ENCODE measurements at places on chromosomes 2 and 18.

DNA sequence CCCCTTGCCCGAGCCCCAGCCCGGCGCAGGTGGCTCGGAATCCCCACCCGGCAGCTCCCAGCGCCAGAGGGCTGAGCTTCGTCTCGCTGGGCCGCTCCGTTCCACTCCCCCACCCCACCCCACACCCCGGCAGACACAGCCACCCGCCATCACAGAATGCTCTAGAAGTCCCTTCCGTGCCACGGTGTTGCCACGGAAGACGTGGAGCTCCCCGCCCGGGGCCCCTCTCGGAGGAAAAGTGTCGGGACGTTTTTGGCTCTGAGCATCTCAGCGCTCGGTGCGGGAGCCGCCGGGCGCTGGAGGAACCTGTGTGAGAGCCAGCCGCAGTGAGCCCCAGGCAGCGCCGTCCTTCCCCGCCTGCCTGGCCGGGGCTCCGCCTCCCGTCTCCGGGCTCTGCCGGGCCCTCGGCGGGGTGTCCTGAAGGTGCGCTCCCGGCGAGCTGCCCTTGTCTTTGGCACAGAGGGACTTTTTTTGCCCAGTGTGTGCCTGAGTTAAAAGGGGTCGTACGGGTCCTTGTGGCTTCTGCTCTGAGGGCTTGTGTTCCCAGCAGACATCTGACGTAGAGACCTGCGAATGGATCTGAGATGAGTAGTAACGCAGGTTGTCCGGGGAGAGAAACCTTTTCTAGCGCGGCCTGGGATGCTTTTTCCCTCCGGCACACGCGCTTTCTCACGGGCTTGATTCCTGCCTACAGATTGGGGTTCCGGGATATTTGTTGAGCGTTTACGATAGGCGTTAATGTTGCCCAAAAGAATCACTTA is 1.8 kb downstream of the ZCCHC2 start:
- DNase-seq, result no peak

GRCh38 chr2:73250872-73251846 is 17.1 kb downstream of the CCT7 start:
- DNase-seq, result no peak

- no peak for DNase-seq
Measured at GRCh38 chr2:223469270-223470046, 132.7 kb downstream of the SCG2 start.

DNA sequence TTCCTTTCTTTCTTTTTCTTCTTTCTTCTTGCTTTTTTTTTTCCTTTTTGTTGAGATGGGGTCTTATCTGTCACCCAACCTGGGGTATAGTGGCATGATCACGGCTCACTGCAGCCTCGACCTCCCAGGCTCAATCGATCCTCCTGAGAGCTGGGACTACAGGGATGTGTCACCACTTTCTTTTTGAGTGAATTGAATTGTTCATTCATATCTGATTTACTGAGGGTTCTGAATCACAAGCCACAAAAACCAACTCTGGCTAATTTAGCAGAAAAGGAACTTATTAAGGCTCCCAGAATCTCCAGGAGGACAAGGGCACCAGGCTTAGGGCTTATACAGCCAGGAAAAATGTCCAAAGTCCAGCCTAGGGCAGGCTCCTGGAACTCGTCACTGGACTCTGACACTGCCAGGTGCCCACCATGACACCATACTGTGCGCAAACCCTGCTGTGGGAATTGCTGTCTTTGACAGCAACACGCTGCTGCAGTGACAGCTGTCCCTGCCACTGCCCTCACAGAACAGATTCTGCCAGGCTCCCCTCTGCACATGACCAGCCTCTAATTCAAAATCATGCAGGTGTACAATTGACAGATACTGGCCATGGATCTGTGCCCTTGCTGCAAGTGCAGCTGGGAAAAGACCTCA is 42.9 kb upstream of the EML6 start:
- no peak for DNase-seq
